ENCODE measurements at places on chromosomes 7 and 10.
A peak's percentile ranks its signal among the peaks of the same experiment; 100 is the strongest.

DNA sequence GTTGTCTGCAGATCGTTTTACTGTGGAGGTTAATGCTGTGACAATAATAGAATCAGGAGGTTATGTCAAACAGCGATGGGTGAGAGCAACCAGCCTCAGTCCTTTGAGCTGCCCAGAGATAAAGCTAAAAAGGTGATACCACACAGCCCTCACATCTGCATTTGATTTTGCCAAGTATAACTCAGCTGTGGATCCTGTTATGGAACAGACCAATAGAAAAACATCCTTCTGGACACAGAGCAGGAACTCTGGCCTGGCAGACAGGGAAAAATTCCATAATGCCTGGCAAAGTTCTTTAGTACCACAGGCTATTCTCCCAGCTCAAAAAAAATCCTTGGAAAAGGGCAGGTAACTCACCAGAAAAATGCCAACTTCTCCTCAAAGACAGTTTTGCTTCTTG is 87.1 kb upstream of the PDLIM1 start:
- DNase-seq = no peak

- no peak for DNase-seq
Measured at GRCh38 chr7:120033114-120033513, 239.9 kb upstream of the KCND2 start.

GRCh38 chr7:38629651-38630510 is 1.3 kb downstream of the AMPH start:
- no peak for DNase-seq

DNA sequence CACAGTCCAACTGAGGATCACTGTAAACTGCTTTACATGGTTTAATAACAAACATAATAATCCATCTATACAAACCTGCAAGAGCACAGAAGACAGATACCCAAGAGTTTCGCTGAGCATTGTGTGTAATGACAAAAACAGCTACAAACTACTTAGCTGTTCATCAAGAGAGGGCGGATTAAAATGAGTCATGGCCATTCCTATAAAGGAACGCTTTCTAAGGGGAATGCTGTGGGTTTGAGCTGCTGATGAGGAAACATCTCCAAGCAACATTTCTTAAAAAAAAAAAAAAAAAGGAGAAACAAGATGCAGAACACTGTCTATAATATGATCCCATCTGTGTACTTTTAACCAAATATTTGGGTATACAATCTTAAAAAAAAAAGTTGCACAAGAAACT is 33.8 kb downstream of the VOPP1 start:
- no peak for DNase-seq

DNA sequence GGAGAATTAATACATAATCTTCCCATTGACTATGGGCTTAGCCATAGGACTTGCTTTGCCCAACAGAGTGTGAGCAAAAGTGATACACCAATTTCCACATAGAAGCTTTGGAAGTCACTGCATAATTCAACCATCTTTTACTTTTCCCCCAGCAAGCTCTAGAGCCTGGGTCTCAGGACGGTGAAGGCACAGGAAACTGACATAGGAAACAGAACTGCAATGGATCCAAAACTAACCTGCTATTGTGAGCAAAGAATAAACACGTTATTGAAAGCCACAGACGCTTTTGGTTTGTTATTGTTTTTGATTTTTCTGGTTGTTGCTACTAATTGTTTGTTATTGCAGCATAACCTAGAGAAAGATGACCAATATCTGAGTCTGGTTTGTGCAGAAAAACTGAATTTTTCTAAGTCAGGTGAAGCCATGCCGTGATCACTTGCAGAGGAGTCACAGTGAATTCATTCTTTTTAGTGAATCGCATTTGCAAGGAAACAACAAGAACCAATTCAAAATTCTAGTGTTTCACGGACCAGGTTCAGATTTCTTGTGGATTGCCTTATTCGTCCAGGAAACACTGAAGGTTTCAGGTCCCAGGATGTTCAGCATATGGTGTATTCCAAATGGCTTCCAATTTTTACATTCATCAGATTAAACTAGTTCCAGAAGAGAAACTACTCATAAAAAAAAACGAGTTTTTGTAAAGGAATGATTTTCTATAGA is 52.8 kb downstream of the CUBN start:
- DNase-seq = no peak

GRCh38 chr7:44134943-44135628 is 6.0 kb downstream of the MYL7 start:
- DNase-seq = no peak

- DNase-seq = no peak
Measured at GRCh38 chr7:7967886-7968543, 581 bp upstream of the GLCCI1 start.

GRCh38 chr7:96982586-96982985 is 22.8 kb upstream of the DLX6 start:
- DNase-seq = no peak

- no peak for DNase-seq
Measured at GRCh38 chr10:30596013-30596412, 33.5 kb downstream of the LYZL2 start.

DNA sequence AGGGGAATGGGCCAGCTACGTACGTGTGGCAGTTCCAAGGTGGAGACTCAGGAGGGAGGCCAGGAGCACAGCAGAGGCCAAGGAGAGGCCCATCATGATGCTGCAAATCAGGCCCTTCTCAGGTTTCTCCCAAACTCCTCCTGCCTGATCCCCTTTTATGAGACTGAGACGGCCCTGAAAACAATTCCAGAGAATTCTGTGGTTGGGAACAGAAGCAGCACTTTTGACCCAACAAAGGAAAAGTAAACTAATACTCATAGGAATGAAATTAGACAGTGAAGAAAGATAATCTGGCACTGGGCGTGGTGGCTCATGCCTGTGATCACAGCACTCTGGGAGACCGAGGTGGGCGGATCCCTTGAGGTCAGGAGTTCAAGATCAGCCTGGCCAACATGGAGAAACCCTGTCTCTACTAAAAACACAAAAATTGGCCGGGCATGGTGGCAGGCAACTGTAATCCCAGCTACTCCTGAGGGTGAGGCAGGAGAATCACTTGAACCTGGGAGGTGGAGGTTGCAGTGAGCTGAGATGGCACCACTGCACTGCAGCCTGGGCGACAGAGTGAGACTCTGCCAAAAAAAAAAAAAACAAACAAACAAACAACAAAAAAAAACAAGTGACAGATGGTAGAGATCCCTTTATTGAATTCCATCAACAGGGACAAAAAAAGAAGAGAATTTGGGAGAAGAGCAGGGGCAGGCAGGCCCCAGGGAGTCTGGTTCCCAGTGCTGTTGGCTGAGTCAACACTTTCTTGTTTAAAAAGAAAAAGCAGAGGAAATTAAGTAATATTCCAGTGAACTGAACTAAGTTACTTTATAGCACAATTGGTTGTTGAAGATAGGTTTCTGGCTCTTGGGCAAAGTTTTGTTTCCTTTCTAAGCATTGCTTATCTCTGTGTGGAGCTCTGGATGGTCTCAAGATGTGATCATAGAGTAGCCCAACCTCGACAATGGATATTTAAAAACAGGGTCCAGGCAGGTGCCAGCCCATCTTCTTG is at the start of gene CCL26:
Gene CCL26 (minus strand): TSS at position 131 of the 997 bp plus-strand sequence. CDS start 35 bp downstream, at position 96.
- no peak for DNase-seq

DNA sequence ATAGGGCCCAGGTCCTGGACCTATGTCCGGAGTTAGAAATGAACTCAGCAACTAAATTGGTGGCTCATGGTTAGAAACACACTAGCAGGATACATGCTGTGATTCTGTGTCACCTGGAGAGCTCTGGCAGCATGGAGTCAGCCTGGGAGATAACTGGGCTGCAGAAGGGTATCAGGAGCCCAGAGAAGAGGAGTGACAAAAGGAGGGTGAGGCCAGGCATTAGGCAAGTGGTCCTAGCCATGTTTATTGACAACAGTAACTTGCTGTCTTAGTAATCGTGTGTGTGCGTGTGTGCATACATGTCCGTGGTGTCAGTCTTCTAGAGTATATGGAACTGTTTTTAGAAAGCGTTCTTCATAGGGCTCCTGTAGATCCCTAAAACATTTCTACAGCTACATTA is 157.5 kb upstream of the PHYHIPL start:
- DNase-seq = no peak

GRCh38 chr10:1162481-1163203 is 106.5 kb downstream of the WDR37 start:
- DNase-seq = peak; percentile 31

- no peak for DNase-seq
Measured at GRCh38 chr7:127093340-127093739, 159.4 kb downstream of the GRM8 start.

DNA sequence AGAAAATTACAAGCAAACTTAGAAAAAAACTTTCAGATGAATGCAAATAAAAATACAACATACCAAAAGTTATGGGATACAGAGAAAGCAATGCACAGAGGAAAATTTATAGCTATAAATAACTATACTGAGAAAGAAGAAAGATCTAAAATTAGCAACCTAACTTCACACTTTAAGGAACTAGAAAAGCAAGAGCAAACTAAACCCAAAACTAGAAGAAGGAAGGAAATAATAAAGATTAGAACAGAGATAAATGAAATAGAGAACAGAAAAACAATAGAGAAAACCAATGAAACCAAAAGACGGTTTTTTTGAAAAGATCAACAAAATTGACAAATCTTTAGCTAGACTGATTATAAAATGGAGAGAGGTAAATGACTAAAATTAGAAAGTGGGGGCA is 9.6 kb upstream of the STRA8 start:
- DNase-seq = no peak

- no peak for DNase-seq
Measured at GRCh38 chr7:124489082-124489819, 276.3 kb downstream of the GPR37 start.

- DNase-seq = no peak
Measured at GRCh38 chr7:17142831-17143541, 155.5 kb upstream of the AHR start.

- DNase-seq = peak; percentile 79
Measured at GRCh38 chr10:11986593-11987216, 55.9 kb downstream of the UPF2 start.

DNA sequence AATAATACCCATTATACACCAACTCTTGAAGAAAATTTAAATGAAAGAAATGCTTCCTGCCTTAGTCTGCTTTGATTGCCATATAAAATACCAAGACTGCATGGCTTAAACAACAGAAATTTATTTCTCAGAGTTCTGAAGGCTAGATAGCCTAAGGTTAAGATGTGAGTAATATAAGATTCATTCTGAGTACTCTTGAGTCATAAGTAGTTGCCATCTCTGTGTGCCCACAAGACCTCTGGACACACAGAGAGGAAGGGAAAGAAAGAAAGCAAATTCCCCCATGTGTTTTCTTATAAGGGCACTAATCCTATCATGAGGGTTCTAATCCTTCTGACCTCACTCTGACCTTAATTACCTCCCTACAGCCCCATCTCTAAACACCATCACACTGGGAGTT is 201.2 kb downstream of the PTN start:
- no peak for DNase-seq

DNA sequence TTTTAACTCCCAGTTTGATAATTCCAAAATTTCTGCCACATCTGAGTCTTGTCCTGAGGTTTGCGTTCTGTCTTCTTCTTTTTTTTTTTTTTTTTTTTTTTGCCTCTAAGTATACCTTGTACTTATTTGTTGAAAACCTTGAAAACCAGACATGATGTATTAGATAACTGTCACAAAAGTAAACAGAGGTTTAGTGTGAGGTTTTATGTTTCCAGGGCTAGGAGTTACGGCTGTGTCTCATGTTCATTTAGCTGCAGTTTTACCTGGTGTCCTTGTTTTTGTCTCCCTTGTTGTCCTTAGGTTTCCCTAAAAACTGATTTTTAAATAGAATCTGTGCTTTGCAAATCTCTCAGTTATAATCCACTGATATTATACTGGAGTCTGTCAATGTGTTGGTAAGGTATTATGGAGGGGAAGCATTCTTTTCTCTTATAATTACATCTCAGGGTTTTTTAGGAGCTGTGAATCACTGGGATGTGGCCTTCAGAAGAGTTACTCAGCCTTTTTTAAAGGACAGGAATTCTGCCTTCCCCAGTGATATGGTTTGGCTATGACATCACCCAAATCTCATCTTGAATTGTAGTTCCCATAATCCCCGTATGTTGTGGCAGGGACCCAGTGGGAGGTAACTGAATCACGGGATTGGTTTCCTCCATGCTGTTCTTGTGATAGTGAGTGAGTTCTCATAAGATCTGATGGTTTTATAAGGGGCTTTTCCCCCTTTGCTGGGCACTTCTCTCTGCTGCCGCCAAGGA is 95.0 kb downstream of the CDCA7L start:
- DNase-seq = no peak

GRCh38 chr7:80453699-80454340 is 58.0 kb downstream of the GNAT3 start:
- no peak for DNase-seq

- DNase-seq = no peak
Measured at GRCh38 chr10:110376767-110377160, 72.0 kb upstream of the SMNDC1 start.

GRCh38 chr10:86164960-86165630 is 201.5 kb downstream of the GRID1 start:
- DNase-seq = no peak
